ENCODE measurements at places on chromosomes 5 and 9.

DNA sequence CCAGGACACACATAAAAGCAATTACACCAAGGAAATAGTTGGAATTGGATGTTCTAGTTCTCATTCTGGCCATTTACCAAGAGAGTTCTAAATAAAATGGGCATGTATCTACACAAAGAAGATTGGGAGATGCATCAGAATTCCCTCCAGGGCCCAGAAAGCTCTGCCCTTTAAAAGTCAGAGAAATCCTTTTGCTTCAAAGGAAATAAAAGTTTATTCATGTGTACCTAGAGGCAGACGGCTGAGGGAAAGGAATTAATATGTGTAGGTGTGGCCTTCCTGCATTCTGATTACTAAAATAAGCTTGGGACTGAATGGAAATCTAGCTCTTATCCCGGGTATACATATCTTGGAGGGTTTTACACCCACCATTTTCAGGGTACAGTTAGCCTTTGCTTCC, 719.4 kb downstream of the SEMA5A start:
- no peak for DNase-seq

DNA sequence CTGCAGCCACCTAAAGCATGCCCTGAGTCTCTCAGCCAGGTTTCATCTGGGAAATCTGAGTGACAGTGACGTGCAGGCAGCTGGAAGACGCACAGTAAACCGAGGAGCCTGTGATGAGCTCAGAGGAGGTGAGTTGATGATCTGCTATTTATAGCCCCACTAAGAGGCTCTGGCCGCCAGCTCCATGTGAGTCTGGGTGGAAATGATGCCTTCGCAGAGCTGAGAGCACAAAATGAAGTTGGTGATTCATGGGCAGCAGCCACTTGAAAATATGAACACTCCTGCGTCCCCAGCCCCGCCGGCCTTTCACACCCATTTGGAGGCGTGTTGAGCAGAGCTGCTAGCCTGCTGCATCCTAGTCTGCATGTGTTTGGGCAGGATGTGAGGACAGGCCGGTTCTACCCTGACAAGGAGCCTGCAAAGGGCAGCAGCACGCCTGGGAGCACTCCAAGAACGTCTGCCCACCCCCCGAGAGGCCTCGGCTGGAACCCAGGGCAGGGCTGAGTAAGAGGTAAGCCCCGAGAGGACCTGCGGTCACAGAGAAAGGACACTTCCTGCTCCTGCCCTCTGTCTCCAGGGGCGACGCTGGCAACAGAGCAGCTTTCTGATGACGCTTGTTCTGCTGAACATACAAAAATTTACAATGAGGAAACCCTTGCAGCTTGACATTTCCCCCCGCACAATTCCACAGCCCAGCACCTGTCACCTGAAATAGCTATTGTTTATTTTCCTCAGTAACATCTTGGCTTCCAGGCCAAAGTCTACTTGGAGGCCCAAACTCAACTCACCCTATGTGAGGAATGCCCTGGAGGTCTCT, 25.1 kb upstream of the CDKN2AIPNL start:
- peak; percentile 88 for DNase-seq

- DNase-seq, result peak; percentile 24
These were observed 84.6 kb downstream of the VCAN start for GRCh38 chr5:83556190-83556589.

- no peak for DNase-seq
These were observed 10.9 kb downstream of the HABP4 start for GRCh38 chr9:96460882-96461281.

- peak; percentile 14 for DNase-seq
These were observed 32.7 kb upstream of the DAPK1 start for GRCh38 chr9:87464992-87465378.

GRCh38 chr9:86891886-86892437, 55.3 kb downstream of the GAS1 start:
- DNase-seq, result no peak

GRCh38 chr5:32251871-32252458, 60.8 kb downstream of the MTMR12 start:
- no peak for DNase-seq

- DNase-seq, result no peak
These were observed 435.7 kb downstream of the DMAC1 start for GRCh38 chr9:7363777-7364477.

- DNase-seq, result no peak
These were observed 223.9 kb downstream of the SREK1 start for GRCh38 chr5:66367814-66368541.

DNA sequence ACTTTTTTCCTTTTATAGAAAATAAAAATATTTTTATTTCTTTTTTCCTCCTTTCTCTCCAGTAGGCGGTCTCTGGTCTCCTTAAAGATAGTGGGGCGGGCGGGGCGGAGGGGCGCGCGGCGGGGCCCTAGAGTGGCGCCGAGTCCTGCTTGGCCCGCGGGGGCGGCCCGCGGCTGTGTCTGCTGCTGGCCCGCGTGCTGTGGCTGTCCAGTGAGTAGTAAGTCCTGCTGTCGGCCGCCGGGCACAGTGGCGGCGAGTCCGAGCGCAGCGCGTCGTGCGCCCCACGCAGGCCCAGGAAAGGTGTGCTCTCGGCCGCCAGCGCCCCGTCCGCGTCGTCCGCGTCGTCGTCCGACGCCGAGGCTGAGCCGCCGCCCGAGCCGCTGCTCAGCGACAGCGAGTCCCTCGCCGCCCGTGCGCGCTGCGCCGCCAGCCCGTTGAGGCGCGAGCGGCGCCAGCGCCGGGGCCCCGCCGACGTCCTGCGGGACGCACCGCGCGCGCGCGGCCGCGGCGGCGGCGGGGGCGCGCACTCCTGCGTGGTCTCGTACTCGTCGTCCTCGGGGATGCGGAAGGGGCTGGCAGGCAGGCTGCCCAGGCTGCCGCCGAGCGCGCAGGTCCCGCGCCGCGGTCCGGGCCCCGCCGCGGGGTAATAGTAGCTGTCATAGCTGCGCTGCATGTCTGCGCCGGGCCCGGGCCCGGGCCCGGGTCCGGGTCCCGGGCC, 52.3 kb downstream of the PSD2 start:
- peak; percentile 84 for DNase-seq

GRCh38 chr5:132420706-132421272, 51.3 kb downstream of the SLC22A5 start:
- peak; percentile 91 for DNase-seq

DNA sequence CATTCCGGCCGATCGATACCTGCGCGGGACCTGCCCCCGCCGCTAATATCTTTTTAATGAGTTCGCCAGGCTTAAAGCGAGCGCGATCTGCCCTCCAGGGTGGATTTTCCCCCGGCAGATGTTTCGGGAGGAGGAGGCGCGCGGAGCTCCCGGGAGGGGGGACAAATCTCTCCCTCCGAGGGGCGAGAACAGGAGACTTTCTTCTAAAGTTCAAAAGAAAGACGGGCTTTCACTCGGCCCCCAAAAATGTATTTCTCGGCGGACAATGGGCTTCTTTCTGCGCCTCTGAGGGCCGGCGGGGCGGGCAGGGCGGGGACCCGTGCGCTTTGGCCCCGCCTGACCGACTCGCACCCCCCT, 4.1 kb upstream of the PRDM12 start:
- DNase-seq, result no peak

GRCh38 chr5:134523543-134524271, 1.8 kb upstream of the JADE2 start:
- DNase-seq, result no peak

- DNase-seq, result no peak
These were observed 20.9 kb downstream of the CDHR2 start for GRCh38 chr5:176570044-176570443.

GRCh38 chr9:85586684-85587083, 155.1 kb downstream of the AGTPBP1 start:
- DNase-seq, result no peak

DNA sequence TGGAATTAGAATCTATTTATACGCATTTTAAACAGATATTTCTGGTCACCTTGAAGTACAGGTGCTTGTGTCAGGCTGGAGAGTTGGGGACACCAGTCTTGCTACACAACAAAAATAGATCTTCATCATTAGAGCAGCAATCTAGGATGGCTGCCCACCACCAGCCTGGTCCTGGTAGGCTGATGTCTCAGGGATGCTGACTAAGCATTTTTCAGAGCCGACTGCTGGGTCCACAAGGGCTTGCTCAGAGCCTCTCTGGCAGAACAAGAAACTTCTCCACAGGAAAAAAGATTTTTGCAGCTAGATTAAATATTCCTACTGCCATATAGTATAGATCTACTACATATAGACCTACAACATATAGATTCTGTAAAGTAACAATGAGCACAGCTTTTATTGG, 12.0 kb upstream of the FAM81B start:
- no peak for DNase-seq

DNA sequence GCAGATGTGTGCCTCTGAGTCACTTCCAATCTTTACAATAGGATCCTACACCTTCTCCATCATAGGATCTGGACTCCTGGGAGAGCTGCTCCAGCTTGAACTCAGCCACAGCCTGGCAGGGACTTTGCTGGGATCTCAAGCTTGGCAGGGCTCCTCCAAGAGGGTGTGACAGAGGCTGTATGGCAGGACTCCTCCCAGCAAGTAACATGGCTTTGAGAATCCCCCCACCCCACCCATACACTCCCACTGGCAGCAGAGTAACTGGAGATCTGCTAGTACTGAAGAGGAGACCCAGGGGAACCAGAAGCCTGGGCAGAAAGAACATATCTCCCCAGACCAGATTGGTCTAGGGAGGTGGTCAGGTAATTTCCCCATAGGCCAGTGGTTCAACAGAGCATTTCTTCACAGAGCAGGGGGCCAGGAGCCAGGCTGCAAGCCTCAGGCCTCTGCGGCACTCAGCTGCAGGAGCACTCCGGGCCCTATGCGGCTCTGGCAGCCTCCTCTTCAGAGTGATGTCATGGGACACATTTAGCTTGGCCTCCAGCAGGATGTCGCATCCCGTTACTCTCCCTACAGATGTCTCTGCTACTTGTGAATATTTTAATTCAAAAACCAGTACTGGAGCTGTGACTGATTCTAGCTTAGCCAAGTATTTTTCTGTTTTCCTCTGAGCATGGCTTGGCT, 1.7 kb upstream of the ACSL6 start:
- DNase-seq, result no peak

DNA sequence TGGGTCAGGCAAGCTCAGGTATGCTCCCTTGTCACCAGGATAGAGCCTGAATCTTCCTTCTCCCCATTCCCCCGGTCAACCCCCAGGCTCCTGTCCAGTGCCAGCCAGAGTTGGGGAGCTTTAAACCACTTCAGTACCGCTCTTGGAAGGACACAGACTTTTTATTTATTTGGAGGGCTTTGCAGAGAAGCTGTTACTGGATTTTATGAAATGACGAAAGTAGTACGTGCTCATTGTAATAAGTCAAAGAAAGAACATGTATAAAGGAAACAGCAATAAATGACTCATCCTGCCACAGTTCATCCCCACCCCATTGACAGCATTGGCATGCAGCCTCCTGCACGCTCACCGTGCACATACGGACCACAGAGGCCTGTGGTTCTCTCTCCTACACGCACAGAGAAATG, 230.3 kb downstream of the AUH start:
- peak; percentile 37 for DNase-seq

GRCh38 chr9:20253635-20254034, 368.7 kb downstream of the MLLT3 start:
- no peak for DNase-seq

DNA sequence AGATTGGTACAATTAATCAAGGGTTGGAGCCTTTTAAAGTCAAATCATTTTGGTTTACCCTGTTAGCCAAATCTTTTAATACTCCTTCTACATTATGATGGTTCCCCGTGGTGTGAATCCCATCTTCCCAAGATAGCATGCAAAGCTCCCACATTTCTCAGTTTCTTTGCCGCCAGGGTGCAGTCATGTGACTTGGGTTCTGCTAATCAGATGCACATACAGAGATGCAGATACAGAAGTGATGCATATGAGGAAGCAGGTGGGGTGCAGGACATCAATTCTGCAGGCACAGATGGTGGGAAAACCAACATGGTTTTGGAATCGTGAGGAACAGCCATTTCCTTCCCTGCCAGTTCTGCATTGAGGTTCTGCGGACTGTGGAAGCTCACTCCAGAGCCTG, 8.4 kb upstream of the MAST4 start:
- no peak for DNase-seq

- no peak for DNase-seq
These were observed 161.2 kb downstream of the GNA14 start for GRCh38 chr9:77486968-77487367.

DNA sequence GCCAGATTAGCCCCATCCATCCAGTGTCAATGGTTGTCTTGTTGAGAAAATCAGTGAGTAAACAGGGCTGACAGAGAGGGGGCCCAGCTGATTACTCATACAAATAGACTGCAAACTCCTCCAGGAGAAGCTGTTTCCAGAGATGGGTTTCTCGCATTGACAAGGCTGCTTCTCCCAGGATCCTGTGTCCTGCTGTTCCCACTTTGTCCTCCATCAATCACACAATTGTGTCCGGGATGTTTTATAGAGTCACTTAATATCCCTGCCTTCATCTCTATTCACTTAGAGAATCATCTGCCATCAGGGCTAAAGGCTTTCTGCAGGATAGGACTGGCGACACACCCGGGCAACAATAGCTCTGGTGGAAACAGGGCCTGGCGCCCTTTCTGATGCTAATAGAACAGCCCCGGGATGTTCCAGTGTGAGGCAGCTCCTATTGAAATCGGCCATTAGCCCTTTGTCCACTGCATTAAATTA, 71.7 kb upstream of the TBCA start:
- DNase-seq, result no peak

DNA sequence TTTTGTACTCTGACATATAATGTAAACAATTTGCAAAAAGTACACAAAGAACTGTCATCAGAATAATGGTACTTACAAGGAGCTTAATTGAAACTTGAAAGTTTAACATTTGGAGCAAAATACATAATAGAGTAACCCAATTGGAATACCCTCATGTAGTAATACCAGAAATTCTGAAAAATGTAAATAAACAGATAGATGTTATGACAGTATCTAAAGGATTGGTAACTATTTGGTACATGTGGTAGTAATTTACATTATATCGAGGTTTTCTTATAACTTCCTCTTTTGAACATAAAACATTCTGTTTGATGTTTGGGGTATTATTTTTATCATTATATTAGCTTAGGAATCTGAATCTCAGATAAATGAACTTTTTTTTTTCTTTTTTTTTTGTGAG, 211.7 kb upstream of the ELL2 start:
- no peak for DNase-seq

GRCh38 chr9:127561491-127562278, 50.4 kb upstream of the STXBP1 start:
- no peak for DNase-seq

All from GM12865 (cell line).